ENCODE measurements at places on chromosomes 13 and 19. TPM values are rescaled to one million over a fixed set of nuclear protein-coding genes. Genes with fewer than 3 reads are reported as not detected.

Gene AP3D1
- total RNA-seq = 87.2 TPM

Gene MEIOSIN
- total RNA-seq = not detected

Gene ZNF574
- total RNA-seq = 21.6 TPM

- peak; percentile 98 for DNase-seq
- no peaks in the 10 kb centered on the region for H3K36me3 ChIP-seq
- H3K4me3 ChIP-seq = no peak overlapping the region
- H3K4me1 ChIP-seq = peaks cover 24% of the 10 kb centered on the region
These were observed 9.2 kb upstream of the ZNF358 start for GRCh38 chr19:7506385-7507328.

DNA sequence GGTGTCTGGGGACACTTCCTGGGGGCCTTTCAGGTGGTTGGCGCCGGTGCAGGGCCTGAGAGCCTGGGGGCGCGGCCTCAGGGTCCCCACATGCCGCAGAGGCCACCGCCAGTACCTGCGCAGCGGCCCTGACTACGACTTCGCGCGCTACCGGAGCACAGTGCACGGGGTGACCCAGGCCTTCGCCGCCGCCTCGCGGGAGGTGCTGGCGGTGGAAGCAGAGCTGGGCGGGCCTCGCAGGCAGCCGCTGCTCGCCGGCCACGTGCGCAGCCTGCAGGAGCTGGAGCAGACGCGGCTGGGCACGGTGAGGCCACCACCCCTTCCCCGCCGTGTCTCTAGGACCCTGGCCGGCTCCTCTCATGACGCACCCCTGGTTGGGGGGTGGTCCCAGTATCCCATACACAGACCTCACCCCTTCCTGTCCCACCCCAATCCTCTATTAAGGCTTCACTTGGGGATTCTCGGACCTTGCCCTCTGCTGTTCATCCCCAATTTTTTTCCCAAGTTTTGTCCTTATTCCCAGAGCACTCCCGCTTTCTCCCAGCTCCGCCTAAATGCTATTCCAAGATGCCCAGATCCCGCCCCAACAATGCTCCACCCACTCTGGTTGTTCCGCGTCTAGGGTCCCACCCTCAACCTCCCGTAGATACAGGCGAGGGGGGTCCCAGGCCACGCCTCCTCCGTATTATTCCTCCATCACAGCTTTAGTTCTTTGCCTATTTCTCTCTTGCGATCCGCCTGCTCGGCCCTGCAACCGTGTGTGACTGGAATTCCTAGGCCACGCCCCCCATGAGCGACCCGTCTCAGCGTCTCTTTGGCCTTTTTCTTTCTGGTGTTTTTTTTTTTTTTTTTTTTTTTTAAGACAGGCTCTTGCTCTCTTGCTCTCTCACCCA is 1.0 kb downstream of the REX1BD start:
- DNase-seq = peak; percentile 70
- peaks cover 15% of the 10 kb centered on the region for H3K4me1 ChIP-seq
- peak overlapping the region; percentile 64 for H3K27ac ChIP-seq
- no peaks in the 10 kb centered on the region for H3K27me3 ChIP-seq
- no peaks in the 10 kb centered on the region for H3K36me3 ChIP-seq

Gene EPS8L1
- total RNA-seq = 111 TPM

- no peaks in the 10 kb centered on the region for H3K27me3 ChIP-seq
- H3K4me1 ChIP-seq = no peaks in the 10 kb centered on the region
- no peak overlapping the region for H3K4me3 ChIP-seq
These were observed 96.4 kb upstream of the STARD13 start for GRCh38 chr13:33381906-33382305.

Measured in PC-9 (cell line).